Activated CD4-positive, alpha-beta T cell treated with anti-CD3 and anti-CD28 coated beads for 24 hours (primary cell): ENCODE measurements at places on chromosomes 4 and X.

DNA sequence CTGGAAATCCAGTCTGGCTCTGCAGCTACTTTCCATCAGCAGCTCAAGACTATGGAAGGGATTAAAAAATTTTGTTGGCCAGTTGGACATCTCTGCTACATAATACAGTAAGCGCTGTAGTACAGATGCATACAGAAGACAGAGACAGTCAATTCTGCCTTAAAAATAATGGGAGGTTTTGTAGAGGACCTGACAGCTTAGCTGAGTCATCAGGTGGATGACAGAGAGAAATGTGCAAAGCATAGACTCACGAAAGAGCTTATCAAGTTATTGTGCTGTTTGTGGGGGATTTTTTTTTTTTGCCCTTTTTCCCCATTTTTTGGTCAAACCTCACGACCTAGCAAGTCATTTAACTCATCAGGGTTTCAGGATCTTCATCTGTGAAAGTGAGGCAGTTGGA lies 149.0 kb upstream of the SCML1 start:
- DNase-seq: no peak

- no peak for DNase-seq
Measured at GRCh38 chr4:172826861-172827260, 341.8 kb upstream of the GALNT7 start.

- no peak for DNase-seq
Measured at GRCh38 chrX:137043736-137044135, 9.9 kb upstream of the GPR101 start.

DNA sequence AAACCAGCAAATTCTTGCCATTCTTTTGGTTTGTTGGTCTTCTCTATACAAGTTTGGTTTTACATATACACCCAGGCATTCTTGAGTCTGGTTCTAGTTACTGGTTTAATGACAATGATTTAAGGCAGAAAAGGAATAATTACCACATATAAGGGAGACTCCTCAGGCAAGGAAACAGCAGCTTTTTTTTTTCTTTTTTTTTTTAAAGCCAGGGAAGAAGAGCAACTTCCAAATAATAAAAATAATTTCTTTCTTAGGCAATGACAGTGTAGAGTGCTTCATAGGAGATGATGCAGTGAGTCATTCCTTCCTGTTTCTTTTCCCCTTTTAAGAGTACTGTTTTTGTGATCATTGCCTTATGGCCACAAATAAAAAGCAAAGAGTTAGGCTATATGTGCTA lies 289.7 kb downstream of the DKK2 start:
- DNase-seq: no peak

GRCh38 chr4:3644849-3645627 lies 112.8 kb upstream of the LRPAP1 start:
- DNase-seq: no peak

DNA sequence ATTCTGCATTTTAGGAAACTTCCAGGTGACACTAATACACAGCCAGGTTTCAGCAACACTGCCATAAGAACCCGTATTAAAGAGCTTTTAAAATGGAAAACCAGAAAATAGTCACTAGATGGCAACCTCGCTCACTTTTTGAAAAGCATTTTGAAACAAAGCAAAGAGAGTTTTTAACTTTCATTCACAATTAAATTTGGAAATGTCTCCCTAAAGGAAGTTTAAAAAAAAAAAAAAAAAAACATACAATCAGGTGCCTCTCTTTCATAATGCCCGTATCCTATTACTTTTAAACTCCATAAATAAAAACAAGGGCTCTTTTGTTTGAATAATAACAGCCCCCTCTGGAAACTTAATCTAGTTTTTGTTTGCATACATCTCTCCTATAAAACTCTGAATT lies 20.3 kb downstream of the MEPE start:
- DNase-seq: no peak

DNA sequence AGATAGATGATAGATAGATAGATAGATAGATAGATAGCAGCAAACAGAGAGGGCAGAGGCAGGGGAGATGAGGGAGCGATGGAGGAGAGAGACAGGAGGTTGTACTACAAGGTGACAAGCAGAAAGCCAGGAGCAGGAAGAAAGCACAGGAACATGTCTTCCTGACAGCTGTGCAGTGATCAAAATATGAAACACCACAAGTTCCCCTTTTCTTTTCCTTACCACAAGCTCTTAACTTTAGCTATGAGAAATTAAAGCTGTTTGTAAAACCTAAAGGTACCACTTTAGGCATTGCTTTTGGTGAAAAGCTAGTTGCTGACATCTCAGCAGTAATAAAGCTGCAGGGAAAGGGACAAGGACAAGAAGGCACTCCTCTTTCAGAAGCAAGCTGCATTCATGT lies 9.1 kb upstream of the MAGED4B start:
- no peak for DNase-seq

DNA sequence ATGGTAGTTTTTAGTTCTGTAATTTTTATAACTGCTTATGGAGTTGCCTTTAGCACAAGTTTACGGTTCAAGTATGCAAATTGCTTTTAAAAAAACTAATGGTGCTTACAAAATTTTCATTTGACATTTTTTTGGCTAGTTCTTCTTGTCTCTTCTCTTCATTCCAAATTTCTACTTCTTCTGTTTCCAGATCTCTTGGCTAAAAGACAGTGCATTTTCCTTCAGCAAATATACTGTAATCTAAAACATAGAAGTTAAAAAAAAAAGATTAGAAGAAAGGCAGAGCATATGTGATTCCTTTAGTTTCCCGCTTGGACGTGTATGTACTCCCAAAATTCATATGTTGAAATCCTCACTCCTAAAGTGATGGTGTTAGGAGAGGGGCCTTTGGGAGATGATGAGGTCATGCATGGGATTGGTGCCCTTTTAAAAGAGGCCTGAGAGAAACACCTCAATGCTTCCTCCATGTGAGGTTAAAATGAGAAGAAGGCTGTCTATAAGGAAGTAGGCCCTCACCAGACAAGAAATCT lies 132.1 kb upstream of the NPY2R start:
- no peak for DNase-seq

DNA sequence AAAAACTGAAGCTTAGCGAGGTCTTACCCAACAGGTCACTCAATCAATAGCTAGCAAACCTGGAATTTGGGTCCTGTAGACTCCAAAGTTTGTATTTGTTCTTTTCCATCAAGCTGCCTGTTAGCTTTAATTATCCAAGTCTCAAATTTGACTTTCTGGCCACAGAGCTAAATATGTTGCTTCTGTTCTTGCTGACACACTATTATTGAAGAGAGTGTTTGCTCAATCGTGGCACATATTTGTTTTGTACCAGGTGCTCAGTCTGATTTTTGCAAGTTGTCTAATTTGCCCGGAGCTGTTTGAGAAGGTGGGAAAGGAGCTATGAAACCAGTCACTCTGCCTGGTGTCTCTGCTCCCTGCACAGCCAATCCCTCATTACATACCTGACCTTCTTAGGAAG lies 41.7 kb upstream of the FRMD7 start:
- DNase-seq: no peak

GRCh38 chr4:155624478-155624877 lies 42.2 kb upstream of the GUCY1A1 start:
- DNase-seq: no peak

- DNase-seq: no peak
Measured at GRCh38 chr4:30380404-30380998, 339.7 kb upstream of the PCDH7 start.

DNA sequence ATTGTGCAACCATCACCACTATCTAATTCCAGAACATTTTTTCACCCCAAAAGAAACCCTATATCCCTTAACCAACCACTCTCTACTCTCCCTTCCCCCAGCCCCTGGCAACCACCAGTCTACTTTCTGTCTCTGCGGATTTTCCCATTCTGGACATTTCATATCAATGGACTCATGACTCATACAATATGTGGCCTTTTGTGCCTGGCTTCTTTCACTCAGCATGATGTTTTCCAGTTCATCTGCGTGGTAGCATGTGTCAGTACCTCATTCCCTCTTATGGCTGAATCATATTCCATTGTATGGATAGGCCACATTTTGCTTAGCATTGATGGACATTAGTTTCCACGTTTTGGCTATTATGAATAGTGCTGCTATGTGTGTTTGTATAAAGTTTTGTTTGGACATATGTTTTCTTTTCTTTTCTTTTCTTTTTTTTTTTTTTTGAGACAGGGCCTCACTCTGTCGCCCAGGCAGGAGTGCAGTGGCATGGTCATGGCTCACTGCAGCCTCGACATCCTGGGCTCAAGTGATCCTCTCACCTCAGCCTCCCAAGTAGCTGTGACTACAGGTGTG lies 335.4 kb downstream of the BCOR start:
- DNase-seq: no peak

DNA sequence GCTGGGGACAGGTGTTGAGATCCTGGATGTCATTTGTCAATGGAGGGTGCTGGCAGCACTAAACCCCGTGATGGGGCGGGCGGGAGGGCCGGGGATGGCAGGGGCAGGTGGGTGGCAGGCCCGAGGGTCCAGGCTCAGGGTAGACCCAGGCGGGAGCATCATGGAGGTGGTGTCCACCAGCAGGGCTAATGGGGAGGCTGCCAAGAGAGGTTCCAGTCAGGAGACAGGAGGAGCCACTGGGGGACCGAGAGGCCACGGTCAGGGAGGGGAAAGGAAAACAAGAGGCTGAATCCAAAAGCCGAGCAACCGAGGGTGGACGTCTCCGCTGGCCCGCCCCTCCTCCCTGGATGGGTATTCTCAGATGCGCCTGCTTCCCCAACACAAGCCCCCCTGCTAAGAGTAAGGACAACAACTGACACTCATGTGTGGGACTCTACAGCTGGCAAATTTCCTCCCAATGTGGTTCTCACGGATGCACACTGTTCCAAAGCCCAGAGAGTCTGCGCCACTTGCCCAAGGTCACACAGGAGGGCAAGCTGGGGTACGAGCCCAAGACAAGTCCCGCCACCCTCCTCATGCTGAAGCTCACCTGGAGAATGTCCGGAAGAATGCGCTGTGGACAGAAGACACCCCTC lies 132.0 kb downstream of the CPZ start:
- no peak for DNase-seq

DNA sequence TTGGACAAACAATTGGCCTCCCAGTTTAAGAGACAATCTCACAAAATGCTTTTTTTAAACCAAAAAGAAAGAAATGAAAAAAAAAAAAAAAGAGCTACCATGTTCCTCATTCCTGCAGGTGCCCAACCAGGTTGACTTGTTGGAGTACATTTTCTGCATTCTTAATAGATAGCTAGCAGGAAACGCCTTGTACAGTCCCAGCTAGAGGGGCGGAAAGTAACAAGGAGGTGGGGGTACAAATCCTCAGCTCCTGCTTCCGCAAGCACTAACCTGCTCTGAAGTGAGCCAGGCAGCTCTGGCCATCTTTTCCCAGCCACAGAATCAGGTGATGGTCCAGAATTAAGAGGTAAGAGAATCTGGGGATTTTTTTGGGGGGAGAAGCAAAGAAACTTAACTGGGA lies at the start of gene VGLL1:
Gene VGLL1, plus strand, starts transcription at position 265 of the 400 bp plus-strand sequence. CDS start 3,806 bp downstream, outside the sequence.
- no peak for DNase-seq

DNA sequence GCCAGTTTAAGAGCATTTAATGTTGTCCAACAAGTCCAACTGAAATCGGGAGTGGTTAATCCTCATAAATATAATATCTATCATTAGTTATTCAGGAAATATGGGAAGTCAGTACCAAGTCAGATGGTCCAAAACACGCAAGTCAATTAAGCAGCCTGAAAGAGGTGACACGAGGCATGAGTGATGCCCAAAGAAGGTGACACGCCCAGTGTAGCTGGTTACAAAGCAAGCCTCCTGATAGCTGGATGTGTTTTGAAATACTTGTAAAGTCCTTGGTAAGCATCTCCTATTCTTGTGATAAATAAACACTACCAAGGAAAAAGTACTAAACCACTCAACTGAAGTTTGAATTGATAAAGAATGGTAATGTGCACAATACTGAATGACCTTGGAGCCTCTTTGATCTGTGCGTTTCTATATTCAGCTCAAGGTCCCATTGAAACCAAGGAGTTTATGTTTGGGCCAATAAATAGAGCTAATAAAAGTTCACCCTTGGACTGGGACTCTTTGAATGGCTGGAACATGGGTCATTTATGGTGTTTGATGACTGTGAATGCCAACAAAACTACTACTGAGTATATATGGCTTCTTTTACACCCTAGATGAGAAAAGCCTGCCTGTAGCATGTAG lies 93.2 kb upstream of the KLF3 start:
- no peak for DNase-seq

GRCh38 chrX:19902110-19902509 lies 14.7 kb upstream of the SH3KBP1 start:
- no peak for DNase-seq

GRCh38 chr4:8502836-8503585 lies 62.4 kb downstream of the TRMT44 start:
- no peak for DNase-seq

GRCh38 chr4:149223659-149224058 lies 592.0 kb downstream of the IQCM start:
- no peak for DNase-seq

GRCh38 chr4:97411356-97411755 lies 731.9 kb downstream of the STPG2 start:
- DNase-seq: no peak

DNA sequence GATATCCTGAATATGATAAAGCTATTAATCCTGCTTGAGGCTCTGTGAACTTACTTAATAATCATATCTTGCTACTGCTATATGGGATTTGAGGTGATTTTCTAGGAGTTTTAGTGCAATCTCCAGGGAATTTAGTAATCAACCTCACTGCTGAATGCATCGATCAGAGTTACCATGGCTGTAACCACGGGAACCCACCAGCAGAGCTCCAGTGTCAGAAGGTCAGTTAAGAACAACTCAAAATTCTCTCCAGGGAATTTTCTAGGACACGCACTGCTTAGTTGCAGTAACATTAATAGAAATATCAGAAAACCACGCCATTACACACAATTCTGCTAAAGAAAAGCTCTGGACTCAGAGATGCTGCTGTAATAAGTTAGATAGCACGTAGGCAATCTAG lies 1477.2 kb upstream of the TENM3 start:
- DNase-seq: no peak

DNA sequence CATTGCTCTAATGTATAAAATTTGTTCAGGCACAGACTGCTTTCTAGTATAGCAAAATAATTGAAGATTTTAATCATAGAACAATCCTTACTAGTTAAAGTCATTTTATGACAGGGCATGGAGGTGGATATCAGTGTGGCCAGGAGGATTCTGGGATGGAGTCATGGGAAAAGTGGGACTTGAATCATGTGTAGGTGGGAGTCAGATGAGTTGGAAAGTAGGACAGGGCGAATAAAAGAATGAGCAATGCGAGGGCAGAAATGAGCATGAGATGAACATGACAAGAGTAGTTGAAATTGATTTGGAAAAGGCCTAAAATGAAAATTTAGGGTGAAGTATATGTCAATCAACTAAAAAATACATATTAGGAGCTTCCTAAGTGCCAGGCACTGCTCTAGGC lies 7.2 kb upstream of the SDAD1 start:
- DNase-seq: no peak

DNA sequence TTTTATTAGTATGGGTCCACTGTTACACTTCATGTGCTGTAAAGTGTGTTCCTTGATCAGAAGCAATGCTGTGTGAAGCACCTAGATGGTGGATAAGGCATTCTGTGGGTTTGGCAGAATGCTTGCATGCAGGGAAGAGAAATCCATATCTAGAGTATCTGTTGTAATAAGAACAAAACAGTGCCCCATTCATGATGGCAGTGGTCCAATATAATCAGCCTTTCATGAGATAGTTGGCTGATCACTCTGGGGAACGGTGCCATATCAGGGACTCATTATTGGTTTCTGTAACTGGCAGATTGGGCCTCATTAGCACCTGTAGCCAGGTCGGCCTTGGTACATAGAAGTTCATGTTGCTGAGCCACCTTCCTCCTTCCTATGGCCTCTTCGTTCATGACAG lies 28.7 kb downstream of the STIM2 start:
- DNase-seq: no peak
